Germinal center (tissue), 1 donor: ENCODE measurements at places on chromosomes 7 and 10.
A peak's percentile ranks its signal among the peaks of the same experiment; 100 is the strongest.

DNA sequence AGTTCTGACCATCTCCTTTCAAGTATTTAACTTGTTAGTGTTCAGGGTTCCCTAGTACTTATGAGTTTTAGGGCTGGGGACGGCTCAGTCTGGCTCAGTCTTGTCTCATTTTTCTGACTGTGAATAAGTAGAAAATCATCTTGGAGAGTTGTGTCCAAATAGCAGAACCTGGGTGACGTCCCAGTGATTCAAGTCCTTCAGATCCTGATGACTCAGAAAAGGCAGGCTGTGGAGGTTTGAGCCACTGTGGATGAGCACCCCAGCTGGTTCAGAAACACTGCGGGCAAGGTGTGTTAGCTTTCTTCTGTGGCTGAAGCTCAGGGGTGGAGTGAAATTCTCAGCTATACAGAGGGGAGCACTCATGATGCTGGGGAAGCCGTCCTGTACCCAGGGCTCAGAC, 154.4 kb upstream of the NPY start:
- DNase-seq: no peak

- no peak for DNase-seq
These were observed 272.1 kb downstream of the WDR37 start for GRCh38 chr10:1328161-1328823.

DNA sequence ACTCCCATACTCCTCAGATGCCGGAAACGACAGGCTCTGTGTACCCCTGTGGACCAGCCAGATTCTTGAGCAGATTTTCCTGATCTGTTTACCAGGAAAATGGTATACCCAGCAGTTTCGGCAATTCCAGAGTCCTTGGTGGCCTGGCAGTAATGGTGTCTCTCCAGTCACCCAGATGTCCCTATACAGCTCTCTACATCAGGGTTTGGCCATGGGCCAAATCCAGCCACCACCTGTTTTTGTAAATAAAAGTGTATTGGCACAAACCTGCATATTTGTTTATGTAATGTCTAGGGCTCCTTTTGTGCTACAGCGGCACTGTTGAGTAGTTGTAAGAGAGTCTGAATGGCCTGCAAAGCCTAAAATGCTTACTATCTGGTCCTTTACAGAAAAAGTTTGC, 491.3 kb downstream of the RPS24 start:
- no peak for DNase-seq

- no peak for DNase-seq
These were observed 54.3 kb downstream of the ZNF438 start for GRCh38 chr10:30977385-30977784.

DNA sequence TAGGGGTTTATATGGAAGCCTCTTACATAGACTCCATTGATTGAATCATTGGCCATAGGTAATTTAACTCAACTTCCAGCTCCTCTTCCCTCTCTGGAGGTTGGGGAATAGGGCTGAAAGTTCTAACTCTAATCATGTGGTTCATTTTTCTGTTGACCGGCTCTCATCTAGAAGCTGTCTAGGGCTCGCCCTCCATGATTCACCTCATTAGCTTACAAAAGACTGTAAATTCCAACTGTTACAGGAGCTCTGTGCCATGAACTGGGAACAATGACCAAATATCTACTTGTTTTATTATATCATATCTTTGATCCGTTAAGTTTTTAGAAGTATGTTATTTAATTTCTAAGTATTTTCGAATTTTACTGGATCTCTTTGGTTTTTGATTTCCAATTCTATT, 263.0 kb downstream of the TCF7L2 start:
- DNase-seq: no peak

GRCh38 chr7:34487391-34488115, 170.5 kb upstream of the NPSR1 start:
- DNase-seq: no peak

GRCh38 chr10:49735161-49735560, 27.0 kb downstream of the OGDHL start:
- no peak for DNase-seq

DNA sequence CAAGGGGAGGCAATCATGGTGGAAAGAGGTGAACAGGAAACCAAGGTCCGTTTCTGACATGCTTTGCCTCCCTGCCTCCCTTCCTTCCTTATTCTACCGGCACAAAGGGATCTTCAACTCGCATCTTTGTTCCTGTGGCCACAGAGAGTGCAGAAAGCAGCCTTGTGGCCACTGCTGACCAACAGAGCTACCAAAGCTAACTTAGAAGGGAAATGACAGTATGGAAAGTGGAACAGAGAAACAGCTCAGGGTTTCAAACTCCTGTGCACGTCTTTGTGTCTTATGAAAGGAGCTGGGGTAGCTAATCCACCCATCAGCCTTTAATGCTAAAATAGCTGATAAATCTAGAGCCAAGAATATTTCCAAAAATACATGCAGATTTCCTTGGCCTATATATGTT, 588.0 kb downstream of the SORCS1 start:
- DNase-seq: no peak

GRCh38 chr10:71684356-71685173, 35.0 kb downstream of the C10orf105 start:
- peak; percentile 50 for DNase-seq
